ENCODE measurements at places on chromosomes 11 and 22.

GRCh38 chr11:84249344-84250135 is 963.4 kb upstream of the CCDC90B start:
- no peak for DNase-seq

DNA sequence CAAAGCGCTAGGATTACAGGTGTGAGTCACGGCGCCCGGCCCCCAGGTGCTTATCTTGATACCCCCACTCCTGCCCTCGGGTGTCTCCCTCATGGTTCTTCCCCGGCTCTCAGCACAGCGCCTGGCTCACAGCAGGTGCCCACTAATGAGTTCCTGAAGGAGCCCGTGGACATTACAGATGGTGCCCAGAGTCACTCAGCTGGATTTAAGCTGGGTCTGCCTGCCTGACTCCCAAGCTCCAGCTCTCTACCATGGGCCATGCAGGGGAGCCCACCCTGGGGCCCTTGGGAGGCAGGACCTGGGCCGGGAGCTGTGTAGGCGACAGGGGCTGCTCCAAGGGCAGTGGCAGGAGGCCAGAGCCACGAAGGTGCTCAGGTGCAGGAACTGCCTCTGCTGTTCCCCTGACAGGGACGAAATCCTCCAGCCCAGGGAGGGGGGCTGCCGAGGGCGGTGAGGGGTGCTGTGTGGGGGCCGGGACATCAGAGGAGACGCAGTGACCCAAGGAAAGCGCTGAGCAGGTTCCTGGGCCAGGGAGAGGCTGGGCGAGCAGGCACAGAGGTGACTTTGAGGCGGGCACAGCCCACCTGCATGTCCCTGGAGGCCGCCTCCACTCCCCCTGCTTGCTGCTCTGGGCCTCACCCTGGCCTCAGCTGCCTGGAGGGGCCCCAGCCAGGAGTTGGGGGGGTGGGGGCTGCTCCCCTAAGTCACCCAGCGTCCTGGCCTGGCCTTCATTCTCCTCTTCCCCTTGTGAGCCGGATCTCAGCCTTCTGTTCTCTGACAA is 14.6 kb upstream of the FLRT1 start:
- no peak for DNase-seq

GRCh38 chr22:20203552-20204201 is 52.8 kb upstream of the CCDC188 start:
- no peak for DNase-seq

GRCh38 chr11:40030867-40031266 is 1428.6 kb downstream of the LRRC4C start:
- no peak for DNase-seq

- DNase-seq, result no peak
Observed at GRCh38 chr11:124672536-124673215, 863 bp downstream of the SIAE start.

DNA sequence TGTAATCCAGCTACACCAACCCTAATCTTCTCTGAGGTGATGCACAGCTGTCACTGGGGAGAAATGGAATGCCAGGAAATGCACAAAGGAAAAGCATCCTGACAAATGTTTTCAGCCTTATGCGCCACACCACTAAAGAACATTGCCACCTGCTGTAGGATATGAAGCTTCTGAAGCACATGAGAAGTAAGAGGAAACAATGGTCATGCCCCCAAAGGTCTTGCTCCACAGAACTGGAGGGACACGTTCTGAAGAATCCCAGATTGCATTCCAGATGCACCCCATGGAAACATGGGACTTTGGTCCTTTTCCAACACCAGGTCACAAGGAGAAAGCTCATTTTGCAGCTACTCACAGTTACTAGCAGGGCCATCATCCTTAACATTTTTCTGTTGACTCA is 48.7 kb upstream of the ZBED5 start:
- DNase-seq, result no peak

GRCh38 chr11:111976119-111976766 is 39.1 kb downstream of the DIXDC1 start:
- DNase-seq, result no peak

DNA sequence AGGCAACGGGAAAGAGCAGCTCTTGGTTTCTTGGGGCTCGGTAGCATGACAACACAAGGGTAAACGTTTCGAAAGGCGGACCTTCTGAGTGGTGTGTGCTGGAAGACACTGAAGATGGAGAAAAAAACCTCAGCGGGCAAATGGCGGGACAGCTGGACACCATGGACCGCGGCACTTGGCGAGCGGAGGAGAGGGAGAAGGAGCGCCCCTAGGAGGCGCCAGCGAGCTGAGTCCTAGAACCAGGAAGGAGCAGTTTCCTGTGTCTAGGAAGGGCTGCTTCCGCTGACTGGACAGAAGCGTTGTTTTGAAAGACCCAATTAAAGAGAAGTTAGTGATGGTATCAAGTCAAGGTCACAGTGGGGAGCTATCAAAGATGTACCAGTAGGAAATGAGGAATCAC is 44.0 kb upstream of the OPCML start:
- DNase-seq, result no peak

Measured in GDM1 (cell line).